ENCODE measurements at places on chromosomes 5 and 9.

DNA sequence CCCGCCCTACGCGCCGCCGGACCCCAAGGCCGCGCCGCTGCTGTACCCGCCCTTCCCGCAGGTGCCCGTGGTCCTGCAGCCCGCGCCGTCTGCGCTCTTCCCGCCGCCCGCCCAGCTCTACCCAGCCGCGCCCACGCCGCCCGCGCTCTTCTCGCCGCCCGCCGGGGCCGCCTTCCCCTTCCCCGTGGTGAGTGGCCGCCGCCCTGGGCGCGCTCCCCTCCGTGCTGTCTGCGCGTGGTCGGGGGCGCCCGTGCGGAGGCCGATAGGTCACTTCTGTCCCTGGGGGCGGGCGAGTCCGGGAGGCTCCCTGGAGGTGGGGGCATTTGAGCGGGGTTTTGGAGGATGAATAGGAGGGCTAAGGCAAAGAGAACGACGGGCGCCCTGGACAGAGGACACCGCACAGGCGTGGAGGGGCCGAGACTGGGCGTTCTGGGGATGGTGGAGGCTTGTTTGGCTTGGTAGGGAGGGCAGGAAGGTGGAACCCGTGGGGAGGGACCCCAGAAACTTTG lies 9.6 kb downstream of the PRRT1B start:
- DNase-seq = no peak

DNA sequence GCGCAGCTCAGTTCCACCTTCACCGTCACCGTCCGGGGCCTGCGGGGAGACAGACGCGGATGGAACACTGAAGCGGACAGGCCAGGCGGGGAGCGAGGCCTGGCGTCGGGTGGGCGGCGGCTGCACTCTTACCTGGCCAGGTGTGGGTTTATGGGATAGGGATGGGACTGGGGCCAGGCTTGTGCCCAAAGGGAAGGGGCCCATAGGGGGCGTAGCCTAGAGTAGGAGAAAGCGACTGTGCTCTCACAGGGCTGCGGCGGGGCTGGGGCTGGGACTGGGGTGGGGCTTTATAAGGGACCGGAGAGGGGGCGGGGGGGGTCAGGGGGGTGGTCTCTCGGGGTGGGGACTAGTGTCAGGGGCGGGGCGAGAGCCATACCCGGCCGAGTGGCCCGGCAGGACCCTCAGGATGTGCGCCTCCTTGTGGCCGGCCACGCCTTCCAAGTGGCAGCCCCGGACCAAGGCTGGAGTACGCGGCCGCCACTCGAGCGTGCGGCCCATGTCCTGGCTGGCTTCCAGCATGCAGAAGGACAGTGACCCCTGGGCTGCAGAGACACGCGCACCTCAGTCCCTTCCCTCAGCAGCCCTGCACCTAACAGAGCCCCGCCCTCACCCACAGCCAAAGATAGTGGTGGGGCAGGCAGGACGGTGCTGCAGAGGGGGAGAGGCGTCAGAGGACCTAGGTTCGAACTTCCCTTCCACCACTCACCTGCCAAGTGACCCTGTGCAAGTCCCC lies 22.8 kb downstream of the FPGS start:
- no peak for DNase-seq

GRCh38 chr5:82747986-82748385 lies 329.2 kb downstream of the TMEM167A start:
- no peak for DNase-seq

DNA sequence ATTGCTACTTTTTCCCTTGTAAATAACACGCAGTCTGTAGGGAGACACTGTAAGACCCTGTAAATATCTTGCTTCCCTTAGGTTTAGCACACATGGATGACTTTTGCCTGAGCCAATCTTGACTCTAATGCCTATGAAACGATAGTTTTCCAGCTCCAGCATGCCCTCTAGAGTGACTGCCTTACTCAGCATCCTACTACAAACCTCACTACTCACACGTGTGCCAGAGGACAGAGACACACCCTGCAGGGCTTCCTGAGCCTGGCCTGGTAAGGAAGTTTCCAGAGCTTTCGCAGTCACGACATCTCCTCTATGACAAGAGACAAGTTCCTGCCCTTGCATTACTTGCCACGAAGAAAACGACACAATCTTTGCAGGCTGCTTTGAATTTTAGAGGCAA lies 138.1 kb downstream of the ATPSCKMT start:
- DNase-seq = peak; percentile 38

GRCh38 chr5:115262011-115262320 lies 711 bp downstream of the PGGT1B start:
- no peak for DNase-seq

DNA sequence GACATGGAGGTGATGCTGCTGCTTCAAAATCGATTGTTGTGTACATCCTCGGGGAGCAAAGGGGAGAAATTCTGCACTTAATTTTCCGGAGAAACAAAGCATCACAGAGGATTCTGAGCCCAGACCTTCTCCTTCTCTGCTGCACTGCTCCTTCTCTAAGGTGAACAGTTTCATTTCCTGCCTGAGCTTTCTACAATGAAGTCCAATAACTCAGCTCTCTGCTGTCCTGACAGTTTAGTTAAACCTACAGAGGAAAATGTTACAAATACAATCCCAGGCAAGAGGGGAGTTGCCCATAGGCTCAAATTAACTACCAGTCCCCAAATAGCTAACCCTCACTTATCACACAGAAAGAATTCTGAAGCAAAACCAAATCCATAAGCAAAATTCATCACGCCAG lies 206.3 kb downstream of the EFNA5 start:
- no peak for DNase-seq

GRCh38 chr5:72814104-72814503 lies 2.4 kb upstream of the TNPO1 start:
- no peak for DNase-seq

DNA sequence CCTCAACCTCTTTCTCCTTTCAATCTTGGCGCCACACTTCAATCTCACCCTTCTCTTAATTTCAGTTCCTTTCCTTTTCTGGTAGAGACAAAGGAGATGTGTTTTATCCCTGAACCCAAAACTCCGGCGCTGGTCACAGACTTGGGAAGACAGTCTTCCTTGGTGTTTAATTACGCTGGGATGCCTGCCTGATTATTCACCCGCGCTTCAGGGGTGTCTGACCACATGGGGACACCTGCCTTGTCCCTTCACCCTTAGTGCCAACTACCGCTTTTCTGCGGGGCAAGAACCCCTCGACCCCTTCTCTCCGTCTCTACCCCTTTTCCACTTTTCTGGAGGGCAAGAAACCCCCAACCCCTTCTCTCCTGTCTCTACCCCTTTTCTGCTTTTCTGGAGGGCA lies 261.1 kb downstream of the SMARCA2 start:
- DNase-seq = no peak

DNA sequence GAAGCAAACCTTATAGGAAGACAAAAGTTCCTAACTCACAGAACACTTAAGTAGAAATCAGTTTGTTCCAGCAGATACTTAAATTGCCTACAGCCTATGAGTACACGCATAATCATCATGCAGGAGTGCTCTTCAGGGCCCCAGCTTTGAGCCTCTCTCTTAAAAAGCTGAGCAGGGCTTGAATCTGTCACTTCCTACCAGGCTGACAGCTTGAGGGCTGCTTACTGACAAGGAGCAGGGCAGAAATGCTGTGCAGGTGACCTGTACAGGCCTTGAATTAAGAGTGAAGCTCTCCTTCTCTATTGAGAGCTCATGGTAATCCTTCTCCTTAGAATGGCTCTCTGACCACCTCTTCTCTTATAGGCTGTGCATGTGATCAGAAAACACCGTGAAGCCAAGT lies 66.5 kb upstream of the MAST4 start:
- no peak for DNase-seq

GRCh38 chr5:180692429-180692828 lies 43.0 kb upstream of the FLT4 start:
- DNase-seq = no peak

DNA sequence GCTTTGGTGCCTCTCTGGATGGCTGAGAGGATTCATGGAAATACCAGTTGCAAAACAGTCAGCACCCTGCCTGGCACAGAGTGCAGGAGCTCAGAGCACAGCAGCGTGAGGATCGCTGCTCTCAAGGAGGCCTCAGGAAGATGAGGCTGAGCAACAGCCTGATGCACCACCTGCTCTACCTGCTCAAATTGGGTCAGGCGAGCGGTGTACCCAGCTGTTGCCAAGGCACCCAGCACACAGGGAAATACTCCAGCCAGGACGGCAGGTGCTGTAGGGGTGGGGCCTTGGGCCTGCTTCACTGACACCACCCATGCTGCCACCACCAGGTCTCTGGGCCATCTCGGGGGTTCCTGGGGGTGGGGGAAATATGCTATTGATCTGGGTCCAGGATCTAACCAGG lies 4.3 kb downstream of the EEIG1 start:
- DNase-seq = no peak

DNA sequence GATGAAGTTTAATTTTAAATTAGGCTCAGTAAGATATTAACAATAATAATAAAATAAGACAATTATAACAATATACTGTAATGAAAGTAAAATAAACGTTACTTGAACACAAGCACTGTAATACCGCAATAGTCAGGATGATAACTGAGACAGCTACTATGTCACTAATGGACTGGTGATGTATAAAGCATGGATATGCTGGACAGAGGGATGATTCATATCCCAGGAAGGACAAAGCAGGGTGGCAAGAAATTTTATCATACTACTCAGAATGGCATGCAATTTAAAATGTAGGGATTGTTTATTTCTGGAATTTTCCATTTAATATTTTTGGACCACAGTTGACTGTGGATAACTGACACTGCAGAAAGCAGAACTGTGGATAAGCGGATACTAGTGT lies 196.9 kb downstream of the VPS13A start:
- no peak for DNase-seq

DNA sequence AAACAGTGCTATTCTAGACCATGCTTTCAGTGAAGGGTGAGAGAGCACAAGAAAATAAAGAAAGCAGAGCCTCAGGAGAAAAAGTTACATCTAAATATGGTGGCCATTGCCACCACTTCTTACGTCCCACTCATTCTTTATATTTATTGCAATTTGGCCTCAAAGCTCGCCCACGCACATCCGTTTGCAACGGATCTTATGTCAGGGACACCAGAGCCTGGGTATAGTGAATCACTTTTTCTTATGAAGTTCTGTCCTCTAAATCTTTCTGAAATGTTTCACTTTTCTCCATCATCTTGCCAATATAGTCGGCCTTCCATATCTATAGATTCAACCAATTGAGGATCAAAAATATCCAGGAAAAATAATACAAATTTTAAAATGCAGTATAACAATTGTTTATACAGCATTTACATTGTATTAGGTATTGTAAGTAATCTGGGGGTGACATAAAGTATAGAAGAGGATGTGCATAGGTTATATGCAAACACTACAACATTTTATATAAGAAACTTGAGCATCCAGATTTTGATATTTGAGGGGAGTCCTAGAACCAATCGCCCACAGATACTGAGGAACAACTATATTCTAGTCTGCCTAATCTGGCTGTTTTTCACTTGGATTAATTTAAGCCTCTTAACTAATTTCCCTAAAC lies 35.2 kb downstream of the GOLPH3 start:
- no peak for DNase-seq

GRCh38 chr5:178199581-178200434 lies 4.5 kb upstream of the HNRNPAB start:
- no peak for DNase-seq

DNA sequence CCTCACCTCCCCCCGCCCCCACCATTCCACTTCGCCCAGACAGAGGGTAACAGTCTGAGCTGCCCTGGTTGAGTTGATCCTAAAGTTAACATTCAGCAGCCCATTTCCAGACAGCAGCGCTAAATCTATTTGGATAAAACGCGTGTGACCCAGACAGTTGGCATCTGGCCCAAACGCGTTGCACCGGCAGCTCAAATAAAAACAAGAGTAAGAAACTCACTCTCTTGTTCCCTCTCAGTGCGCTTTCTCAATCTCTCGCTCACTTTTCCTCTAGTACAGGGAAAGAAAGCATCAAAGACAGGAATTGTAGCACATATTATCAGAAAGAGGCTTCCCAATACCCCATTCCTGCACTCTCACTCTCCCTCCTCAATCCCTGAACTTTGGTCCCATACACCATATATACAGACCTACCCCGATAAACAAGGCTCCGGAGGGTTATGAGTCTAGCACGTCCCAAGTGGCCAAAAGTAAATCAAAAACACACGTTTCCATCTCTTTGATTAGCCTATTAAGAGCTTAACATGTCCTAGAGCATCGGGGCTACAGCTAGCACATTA lies 1.3 kb downstream of the ADAMTS6 start:
- peak; percentile 43 for DNase-seq

DNA sequence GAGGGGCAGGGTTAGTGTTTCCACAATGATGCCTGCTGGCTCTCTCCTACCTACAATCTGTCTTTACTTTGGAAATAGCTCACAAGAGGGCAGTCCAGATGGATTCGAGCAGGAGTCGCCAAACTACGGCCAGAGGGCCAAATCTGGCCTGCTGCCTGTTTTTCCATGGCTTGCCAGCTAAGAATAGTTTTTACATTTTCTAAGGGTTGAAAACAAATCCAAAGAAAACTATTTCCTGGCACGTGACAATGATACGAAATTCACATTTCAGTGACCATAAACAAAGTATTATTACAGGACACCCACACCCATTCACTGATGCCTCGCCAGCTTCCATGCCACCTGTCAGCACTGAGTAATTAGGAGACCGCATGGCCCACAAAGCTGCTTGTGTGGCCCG lies 162.9 kb upstream of the WWC1 start:
- no peak for DNase-seq

DNA sequence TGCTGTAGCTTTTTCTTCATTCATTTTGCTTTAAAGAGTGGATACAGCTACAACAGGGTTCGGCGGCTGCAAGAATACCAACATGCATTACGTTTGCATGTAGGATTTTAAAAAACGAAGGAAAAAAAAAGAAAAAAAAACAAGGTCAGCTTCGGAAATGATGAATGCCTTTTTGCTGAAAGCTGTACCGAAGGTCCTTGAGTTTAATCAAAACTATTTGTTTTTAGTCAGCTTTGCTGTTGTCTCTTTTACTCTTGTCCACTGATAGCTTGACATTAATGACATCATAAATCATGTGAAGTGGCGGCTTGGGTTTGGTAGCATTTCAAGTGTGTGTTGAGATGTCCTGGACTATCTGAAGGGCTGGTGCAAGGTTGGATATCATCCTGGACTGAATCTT lies 779.1 kb downstream of the NR2F1-AS1 start:
- DNase-seq = peak; percentile 9

DNA sequence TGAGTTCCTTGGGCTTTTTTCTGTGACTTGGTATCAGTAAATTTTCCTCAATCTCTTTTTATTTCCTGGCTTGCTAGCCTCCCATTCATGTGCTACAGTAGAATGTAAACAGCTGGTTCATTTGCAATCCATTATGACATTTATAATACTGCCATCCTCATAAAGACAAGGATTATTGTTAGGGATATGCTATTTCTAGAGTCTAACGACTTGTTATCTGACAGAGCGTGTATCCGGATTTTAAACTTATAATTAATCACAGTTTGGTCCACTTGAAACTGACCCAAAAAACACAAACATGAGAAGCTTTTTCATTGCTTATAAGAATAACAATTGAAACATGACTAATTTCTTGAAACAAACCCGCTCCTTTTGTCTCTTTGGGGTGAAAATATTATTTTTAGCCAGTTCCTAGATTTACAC lies 585.8 kb downstream of the TLE4 start:
- DNase-seq = peak; percentile 26

GRCh38 chr5:122291000-122291901 lies 20.8 kb upstream of the SNCAIP start:
- no peak for DNase-seq
